ENCODE measurements at places on chromosomes 5 and 9. TPM values are rescaled to one million over a fixed set of nuclear protein-coding genes. Genes with fewer than 3 reads are reported as not detected.

DNA sequence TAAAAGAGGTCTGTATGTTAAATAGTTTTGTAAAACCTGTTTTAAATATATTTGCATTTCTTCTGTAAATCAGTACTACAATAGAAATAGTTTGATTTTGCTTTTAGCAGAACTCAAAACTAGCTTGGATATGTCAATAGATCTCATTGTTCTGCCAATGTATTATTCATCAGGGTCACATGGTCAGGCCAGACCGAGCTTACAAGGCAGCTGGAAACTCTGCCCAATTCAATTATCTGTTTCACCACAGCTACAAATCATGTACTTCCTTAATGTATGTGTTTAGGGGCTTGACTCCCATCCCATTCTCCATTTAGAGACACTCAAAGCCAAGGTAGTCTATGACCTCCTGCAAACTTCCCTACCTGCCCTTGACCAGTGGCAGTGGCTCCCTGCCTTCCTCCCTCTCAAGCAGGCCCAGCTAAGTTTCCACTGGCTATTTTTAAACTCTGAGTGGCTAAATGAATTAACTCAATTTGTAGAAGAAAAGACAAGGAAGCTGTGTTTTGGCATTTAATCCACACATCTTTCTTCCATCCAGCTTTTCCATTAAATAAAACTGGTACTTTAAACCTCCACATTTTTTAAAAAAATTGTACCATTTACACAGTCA lies 46.4 kb upstream of the SELENOP start:
- H3K36me3 ChIP-seq, result no peaks in the 10 kb centered on the region
- H3K27me3 ChIP-seq, result no peaks in the 10 kb centered on the region
- peak overlapping the region; percentile 41 for H3K4me3 ChIP-seq
- no peak for DNase-seq
- H3K4me1 ChIP-seq, result peaks cover 9% of the 10 kb centered on the region

- H3K27ac ChIP-seq, result peak overlapping the region; percentile 25
- H3K27me3 ChIP-seq, result no peaks in the 10 kb centered on the region
- H3K36me3 ChIP-seq, result no peaks in the 10 kb centered on the region
Observed at GRCh38 chr5:127957183-127957582, 126.4 kb upstream of the SLC12A2 start.

- H3K27me3 ChIP-seq, result no peaks in the 10 kb centered on the region
- no peak overlapping the region for H3K4me3 ChIP-seq
- no peak for DNase-seq
- H3K4me1 ChIP-seq, result peaks cover 4% of the 10 kb centered on the region
- no peak overlapping the region for H3K27ac ChIP-seq
- H3K36me3 ChIP-seq, result no peaks in the 10 kb centered on the region
Observed at GRCh38 chr9:122366074-122366660, 4.7 kb upstream of the PTGS1 start.

DNA sequence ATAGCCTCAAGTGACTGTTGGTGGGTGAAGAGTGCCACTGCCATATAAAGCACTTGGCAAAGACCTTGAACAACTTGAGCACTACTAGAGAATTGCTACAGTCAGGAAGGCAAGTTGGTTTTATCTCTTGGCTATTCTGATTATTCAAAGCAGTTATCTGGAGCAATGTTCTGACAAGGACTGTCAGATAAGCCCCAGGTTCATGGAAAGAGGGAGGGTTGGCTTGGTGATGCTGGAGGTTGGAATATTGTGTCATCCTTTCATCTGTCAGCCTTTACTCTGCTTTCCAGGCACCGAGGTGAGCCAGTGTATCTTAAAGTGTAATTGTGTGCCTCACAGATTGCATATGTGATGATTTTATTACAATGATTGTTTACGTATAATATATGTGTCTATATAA lies 548.4 kb upstream of the ZNF608 start:
- H3K27me3 ChIP-seq, result no peaks in the 10 kb centered on the region
- no peaks in the 10 kb centered on the region for H3K36me3 ChIP-seq
- no peaks in the 10 kb centered on the region for H3K4me1 ChIP-seq
- H3K4me3 ChIP-seq, result no peak overlapping the region
- no peak overlapping the region for H3K27ac ChIP-seq

DNA sequence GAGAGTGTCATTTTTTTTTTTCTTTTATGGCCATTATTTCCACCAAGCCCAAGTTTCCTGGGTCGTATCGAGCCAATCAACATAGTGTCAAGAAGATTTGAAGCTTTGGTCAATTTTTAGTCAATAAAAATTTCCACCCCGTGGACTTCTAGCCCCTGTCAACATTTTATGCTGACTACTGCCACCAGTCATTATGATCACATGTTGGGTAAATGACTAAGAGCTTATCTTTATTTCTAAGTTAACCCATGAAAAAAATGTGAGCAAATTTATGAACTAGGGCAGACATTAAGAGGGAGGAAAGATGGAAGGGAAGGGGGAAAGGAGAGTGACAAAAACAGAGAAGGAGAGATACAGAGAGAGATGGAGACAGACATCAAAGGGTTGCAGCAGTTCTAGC lies 143.5 kb upstream of the ALDH1B1 start:
- no peaks in the 10 kb centered on the region for H3K36me3 ChIP-seq
- no peak for DNase-seq
- no peaks in the 10 kb centered on the region for H3K27me3 ChIP-seq
- H3K4me1 ChIP-seq, result no peaks in the 10 kb centered on the region
- H3K27ac ChIP-seq, result no peak overlapping the region

DNA sequence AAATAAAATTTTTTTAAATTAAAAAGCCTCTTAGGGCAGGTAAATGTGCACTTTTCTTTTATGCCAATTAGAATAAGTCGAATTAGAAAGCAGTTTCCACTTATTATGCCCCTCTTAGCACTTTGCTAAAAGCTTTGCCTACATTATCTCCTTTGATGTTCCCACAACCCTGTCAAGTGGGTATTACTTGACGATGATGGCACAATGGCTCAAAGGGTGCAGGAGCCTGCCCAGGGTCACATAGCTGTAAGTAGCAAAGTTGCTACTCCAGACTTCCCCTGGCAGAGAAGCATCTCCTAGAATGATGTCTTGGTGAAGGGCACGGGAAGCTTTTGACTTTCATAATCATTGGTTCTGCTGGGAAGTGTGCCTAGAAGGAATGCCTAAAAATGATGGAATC lies 18.4 kb upstream of the IQGAP2 start:
- H3K4me1 ChIP-seq, result no peaks in the 10 kb centered on the region
- peak overlapping the region; percentile 3 for H3K27ac ChIP-seq
- no peak overlapping the region for H3K4me3 ChIP-seq

DNA sequence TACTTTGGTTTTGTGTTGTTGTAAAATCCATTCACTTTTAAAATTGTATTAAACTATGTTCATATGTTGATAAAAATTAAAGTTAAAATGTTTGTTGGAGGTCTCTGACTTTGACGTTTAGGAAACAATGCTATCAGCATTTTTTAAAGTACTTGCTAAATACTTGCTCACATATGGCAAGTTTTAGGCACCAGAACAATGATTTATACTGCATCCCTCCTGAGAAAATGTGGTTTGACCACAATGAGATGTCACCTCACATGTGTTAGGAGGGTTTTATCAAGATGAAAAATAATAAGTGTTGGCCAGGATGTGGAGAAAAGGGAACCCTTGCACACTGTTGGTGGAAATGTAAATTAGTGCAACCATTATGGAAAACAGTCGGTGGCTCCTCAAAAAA lies 180.8 kb downstream of the HSD17B3 start:
- no peaks in the 10 kb centered on the region for H3K27me3 ChIP-seq
- H3K4me1 ChIP-seq, result peaks cover 10% of the 10 kb centered on the region
- no peak overlapping the region for H3K27ac ChIP-seq
- H3K4me3 ChIP-seq, result no peak overlapping the region
- no peak for DNase-seq

- H3K27ac ChIP-seq, result no peak overlapping the region
- DNase-seq, result no peak
- no peaks in the 10 kb centered on the region for H3K36me3 ChIP-seq
Observed at GRCh38 chr9:138098116-138098907, 220.7 kb downstream of the CACNA1B start.

GRCh38 chr9:137234758-137235423 lies 4.2 kb downstream of the SLC34A3 start:
- no peaks in the 10 kb centered on the region for H3K36me3 ChIP-seq
- peaks cover 61% of the 10 kb centered on the region for H3K27me3 ChIP-seq
- DNase-seq, result no peak
- H3K27ac ChIP-seq, result no peak overlapping the region

GRCh38 chr5:151038801-151039238 lies 18.4 kb downstream of the GPX3 start:
- peaks cover 8% of the 10 kb centered on the region for H3K36me3 ChIP-seq
- H3K4me1 ChIP-seq, result no peaks in the 10 kb centered on the region
- H3K27ac ChIP-seq, result peak overlapping the region; percentile 83
- H3K27me3 ChIP-seq, result no peaks in the 10 kb centered on the region
- H3K4me3 ChIP-seq, result no peak overlapping the region

DNA sequence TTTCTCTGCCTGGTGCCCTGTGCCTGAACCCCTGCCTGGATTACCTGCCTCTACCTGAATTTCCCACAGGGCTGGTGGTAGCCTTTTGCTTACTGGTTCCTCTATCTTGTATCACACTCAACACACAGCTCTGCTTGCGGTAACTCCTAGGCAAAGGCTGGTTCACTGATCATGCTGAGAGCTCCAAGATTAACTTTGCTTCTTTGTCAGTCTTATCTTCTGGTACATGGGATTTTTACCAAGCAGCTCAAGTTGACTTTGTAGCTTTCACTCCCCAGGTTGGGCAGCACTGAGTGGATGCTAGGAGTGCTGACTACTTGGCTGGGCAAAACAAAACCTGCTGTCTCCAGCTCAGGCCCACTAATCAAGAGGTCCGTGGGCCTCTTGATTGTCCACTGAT lies 145.9 kb upstream of the GLRA1 start:
- no peaks in the 10 kb centered on the region for H3K4me1 ChIP-seq
- DNase-seq, result no peak
- H3K27ac ChIP-seq, result no peak overlapping the region
- no peaks in the 10 kb centered on the region for H3K36me3 ChIP-seq
- H3K4me3 ChIP-seq, result no peak overlapping the region
- H3K27me3 ChIP-seq, result no peaks in the 10 kb centered on the region

DNA sequence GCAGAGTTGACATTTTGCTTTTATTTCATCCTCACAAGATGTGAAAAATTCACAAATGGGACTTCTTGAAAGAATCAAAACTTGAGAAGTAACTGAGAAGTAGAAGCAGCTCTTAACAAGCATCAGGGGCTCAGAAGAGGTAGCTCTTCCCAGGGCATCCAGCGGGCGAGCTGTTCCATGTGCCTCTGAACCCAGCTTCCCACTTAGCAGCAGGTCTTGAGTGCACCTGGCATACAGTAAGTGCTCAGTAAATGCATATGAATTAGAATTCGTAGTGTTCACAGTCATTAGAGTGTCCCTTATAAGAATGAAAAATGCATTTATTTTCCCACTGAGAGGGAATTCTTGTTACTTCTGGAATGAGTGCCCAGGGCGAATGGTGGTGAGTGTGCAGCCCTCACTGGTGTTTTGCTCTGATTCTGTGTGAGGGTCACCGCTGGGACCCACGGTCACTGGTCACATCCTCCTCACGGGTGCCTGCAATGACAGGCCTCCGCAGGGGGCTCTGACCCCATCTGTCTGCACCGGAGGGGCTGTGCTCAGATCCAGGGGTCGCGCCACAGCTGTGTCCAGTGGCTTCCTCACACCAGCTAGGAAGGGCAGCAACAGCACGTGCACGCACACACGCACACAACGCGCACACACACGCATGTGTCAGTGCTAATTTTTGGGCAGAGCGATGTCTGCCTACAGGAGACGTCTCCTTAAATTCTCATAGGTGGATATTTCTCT lies 26.9 kb downstream of the EXOC3 start:
- peak; percentile 47 for DNase-seq
- no peak overlapping the region for H3K4me3 ChIP-seq
- no peaks in the 10 kb centered on the region for H3K4me1 ChIP-seq
- no peak overlapping the region for H3K27ac ChIP-seq

DNA sequence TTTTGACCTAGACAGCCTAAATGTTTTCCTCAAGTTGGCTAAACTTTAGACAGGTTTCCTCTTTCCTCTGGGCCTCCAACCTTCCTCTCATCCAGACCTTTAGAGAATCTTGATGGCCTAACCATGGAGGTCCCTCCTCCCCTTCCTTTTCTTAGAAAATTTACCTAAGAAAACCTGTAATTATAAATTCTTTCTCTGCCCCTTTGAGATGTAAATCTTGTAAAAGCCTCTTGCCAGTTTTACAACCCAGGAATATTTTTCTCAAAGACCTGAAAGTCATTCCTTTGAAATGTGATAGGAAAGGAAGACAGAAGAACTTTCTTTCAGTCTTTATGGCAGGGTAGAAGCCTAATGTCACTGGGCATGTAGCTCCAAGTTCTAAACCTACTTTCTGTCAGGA lies 1752.6 kb upstream of the C9orf72 start:
- DNase-seq, result no peak
- H3K4me3 ChIP-seq, result no peak overlapping the region
- H3K27me3 ChIP-seq, result no peaks in the 10 kb centered on the region
- H3K4me1 ChIP-seq, result no peaks in the 10 kb centered on the region
- no peaks in the 10 kb centered on the region for H3K36me3 ChIP-seq

DNA sequence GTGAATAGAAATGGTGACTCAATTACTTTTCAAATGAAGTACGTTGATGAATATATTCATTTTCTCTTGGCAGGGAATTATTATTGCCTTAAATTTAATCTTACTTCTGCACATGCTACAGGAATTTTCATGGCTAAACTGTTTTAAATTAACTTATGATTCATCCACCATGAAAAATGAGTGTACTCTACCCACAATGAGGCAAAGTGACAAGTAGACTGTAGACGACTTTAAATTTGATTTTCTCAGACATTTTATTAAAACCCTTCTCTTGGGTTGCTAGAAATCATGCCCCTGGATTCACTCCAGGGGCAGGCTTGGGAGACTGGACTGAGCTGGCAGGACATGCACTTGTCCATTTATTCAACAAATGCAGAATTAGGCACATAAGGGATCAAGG lies 23.5 kb upstream of the ERAP2 start:
- H3K4me1 ChIP-seq, result no peaks in the 10 kb centered on the region
- DNase-seq, result no peak
- H3K4me3 ChIP-seq, result no peak overlapping the region
- no peaks in the 10 kb centered on the region for H3K27me3 ChIP-seq

- DNase-seq, result no peak
- H3K27me3 ChIP-seq, result no peaks in the 10 kb centered on the region
- H3K36me3 ChIP-seq, result no peaks in the 10 kb centered on the region
- no peak overlapping the region for H3K27ac ChIP-seq
- no peak overlapping the region for H3K4me3 ChIP-seq
- no peaks in the 10 kb centered on the region for H3K4me1 ChIP-seq
Observed at GRCh38 chr5:20648981-20649380, 661.0 kb upstream of the CDH18 start.

GRCh38 chr5:119255571-119256356 lies 100.1 kb upstream of the TNFAIP8 start:
- no peak for DNase-seq
- no peaks in the 10 kb centered on the region for H3K36me3 ChIP-seq
- no peaks in the 10 kb centered on the region for H3K4me1 ChIP-seq
- no peak overlapping the region for H3K27ac ChIP-seq
- H3K27me3 ChIP-seq, result no peaks in the 10 kb centered on the region
- H3K4me3 ChIP-seq, result no peak overlapping the region

Gene SMIM33
- total RNA-seq, result not detected

Gene DAPK1
- 14.7 TPM for total RNA-seq

Gene OTULINL
- total RNA-seq, result 6.2 TPM

Gene GHR
- total RNA-seq, result 234 TPM

Gene DRD1
- under 0.01 TPM for total RNA-seq

Gene PCDHB6
- total RNA-seq, result 2.2 TPM

Gene NIM1K
- 0.29 TPM for total RNA-seq

Gene HRCT1
- 12.8 TPM for total RNA-seq

Gene PCDHGC3
- 41.6 TPM for total RNA-seq

Gene NR4A3
- 1.3 TPM for total RNA-seq

Gene DMRTA1
- total RNA-seq, result 0.66 TPM

Gene RBM18
- total RNA-seq, result 20.9 TPM

Gene PCDHA1
- not detected for total RNA-seq

Gene SAPCD2
- total RNA-seq, result 0.96 TPM

Gene ALDH1B1
- 11.0 TPM for total RNA-seq
